ENCODE measurements at places on chromosomes 7 and 10. TPM values are rescaled to one million over a fixed set of nuclear protein-coding genes. Genes with fewer than 3 reads are reported as not detected.

The ADCY1 gene
- 0.86 TPM for total RNA-seq

The SNCG gene
- total RNA-seq, result 153 TPM

The ZNF487 gene
- total RNA-seq, result 2.1 TPM

The PTPN20 gene
- 0.11 TPM for total RNA-seq

The TMEM229A gene
- not detected for total RNA-seq

The CYP3A4 gene
- not detected for total RNA-seq

The NPY4R2 gene
- not detected for total RNA-seq

The PNLIPRP2 gene
- not detected for total RNA-seq
